Motor neuron (in vitro differentiated cells): ENCODE measurements at places on chromosomes 2 and 18.

GRCh38 chr18:75309564-75309963 lies 99.0 kb downstream of the TSHZ1 start:
- ATAC-seq, result no peak

GRCh38 chr2:223916181-223916920 lies 28.8 kb downstream of the WDFY1 start:
- ATAC-seq, result no peak

- ATAC-seq, result no peak
These were observed 208.4 kb downstream of the ANAPC1 start for GRCh38 chr2:111675419-111676194.

DNA sequence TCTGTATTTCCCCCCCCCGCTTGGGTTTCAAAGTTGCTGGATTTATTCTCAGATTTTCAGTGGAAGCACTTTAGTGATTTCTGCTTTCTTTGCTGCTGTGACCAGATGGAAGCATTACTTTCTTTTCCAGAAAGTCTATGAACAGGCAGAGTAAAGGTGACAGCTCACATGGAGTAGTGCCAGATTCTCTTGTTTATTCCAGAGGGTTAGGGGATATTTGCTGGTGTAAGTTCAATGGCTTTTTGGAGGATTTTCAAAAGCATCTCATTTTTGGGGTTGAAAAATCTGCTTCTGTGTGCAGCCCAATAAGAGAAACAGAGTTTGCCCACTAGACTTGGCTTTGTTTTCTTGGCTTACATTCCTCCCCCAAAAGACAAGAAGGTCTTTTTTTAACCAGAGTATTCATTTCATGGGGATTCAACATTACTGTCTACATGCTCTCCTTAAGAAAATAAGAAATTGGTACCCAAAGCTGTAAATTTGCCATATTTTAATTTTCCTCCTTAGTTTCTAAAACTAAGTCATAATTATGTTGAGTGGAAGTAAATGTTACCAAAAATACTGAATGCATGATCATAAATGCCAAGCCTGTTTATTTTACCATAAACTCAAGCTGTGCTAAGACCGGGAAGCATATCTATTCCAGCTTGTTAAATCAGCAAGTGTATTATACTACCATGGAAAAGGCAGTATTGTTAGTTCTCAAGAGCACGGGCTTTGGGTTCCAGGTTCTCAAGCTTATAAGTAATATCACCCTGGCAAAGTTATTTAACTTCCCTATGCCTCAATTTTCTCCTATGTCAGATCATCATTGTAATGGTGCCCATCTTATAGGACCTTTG lies 557.2 kb downstream of the CPS1 start:
- ATAC-seq, result no peak

DNA sequence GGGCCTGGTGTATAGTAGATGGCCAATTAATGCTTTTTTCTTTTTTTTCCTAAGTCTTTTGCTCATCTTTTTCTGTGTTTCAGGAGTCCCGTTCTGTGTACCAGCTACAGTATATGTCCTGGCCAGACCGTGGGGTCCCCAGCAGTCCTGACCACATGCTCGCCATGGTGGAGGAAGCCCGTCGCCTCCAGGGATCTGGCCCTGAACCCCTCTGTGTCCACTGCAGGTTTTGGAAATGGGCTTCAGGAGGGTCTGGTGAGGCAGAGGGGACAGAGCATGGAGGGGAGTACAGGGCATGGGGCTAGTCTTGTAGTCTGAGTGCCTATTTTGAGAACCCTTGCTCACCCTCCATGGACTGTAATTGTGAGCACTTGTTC lies 14.1 kb downstream of the PTPN18 start:
- no peak for ATAC-seq

- no peak for ATAC-seq
These were observed 97.5 kb upstream of the FSHR start for GRCh38 chr2:49251766-49252165.

DNA sequence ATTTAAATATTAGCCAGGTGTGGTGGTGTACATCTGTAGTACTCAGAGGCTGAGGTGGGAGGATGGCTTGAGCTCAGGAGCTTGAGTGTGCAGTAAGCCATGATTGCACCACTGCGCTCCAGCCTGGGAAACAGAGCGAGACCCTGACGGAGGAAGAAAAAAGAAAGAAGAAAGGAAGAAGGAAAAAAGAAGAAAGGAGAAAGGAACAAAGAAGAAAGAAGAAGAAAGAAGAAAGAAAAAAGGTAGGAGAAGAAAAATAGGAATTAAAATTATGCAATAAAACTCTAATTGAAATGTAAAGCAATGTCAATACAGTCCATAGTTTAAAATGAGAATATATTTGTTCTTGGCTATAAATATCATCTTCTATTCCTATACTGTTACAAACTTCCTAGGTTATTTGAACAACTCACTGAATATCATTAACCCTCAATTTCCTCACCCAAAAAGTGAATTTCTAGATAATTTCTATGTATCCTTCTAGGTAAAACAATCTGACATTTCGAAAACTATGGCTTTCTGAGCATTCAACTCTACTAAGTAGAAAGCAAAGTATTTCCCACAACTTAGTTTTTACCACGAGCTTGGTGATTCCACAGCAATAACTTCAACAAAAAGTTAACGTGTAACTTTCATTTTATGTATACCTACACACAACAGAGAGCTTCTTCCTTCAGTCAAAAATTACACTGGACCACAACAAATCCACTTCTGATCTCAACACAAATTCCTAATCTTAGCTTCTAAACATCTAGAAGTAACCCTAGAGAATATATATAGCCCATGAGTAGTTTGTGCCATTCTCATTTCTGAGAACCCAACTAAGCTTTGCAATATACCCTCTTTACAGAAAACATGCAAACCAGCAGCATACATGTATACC lies 19.7 kb downstream of the LPIN2 start:
- ATAC-seq, result no peak

DNA sequence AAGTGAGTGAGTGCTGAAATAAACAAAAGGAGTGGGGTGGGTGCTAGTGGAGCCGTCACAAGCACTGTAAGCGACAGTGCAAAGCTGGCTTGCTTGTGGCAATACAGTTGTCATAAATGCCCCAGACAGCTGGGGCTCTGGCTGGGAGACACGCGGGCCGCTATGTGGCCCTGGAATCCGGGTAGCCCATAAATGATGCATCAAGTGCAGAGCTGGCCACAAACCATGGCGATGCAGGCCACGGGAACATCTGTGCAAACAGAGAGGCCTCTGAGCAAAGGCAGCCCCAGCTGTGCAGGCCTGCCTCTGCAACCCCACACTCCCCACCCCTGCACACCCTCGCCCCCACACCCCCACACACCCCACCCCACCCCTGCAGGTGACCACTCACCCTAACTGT lies 349.2 kb upstream of the ID2 start:
- no peak for ATAC-seq

DNA sequence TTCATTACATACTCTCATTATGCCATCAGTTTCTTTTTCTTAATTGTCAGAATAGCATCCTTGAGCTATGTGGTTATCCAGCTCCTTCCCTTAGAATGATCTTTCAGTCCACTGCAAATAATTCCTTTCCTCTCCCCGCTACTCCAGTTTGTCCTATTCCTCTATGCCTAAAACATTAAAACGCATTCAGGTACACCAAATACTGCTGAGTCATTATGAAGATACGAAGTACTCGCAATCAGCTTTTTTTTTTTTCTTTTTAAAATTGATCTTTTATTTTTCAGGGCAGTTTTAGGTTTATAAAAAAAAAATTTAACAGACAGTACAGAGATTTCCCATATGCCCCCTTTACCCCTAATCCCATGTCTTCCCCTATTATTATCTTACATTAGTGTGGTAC lies 164.8 kb upstream of the TMEM200C start:
- no peak for ATAC-seq

- peak; percentile 28 for ATAC-seq
These were observed 117.2 kb upstream of the NCK2 start for GRCh38 chr2:105627534-105627933.

DNA sequence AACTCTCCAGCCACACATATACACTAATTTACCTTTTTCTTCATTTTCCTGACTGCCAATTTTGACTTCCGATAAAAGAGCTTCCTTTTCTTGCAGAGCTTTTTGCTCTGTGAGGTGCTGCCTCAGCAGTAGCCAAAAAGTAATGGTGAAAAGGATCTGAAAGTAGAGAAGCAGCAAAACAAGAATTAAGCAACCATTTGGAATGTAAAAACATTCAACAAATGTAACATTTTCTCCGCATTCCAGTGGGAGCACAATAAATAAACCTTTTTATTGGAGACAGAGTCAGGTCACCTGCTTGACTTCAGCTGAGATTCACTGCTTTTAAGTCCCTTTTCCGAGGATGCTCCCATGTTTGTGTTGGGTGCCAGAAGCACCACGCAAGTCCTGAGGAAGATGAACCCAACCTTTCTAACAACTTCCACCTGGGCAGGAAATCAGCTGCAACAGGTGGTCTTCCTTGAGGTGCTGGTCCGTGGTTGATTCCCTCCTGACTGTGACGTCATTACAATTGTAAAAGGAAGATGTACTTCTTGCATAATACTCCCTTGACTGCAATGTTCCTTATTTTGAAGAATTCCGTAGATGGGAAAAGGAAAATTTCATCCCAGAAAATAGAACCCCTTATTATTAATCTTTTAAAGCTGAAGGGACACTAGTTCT lies 265.5 kb downstream of the NAPG start:
- no peak for ATAC-seq

- no peak for ATAC-seq
These were observed 25.8 kb downstream of the MYO5B start for GRCh38 chr18:50169149-50169548.

DNA sequence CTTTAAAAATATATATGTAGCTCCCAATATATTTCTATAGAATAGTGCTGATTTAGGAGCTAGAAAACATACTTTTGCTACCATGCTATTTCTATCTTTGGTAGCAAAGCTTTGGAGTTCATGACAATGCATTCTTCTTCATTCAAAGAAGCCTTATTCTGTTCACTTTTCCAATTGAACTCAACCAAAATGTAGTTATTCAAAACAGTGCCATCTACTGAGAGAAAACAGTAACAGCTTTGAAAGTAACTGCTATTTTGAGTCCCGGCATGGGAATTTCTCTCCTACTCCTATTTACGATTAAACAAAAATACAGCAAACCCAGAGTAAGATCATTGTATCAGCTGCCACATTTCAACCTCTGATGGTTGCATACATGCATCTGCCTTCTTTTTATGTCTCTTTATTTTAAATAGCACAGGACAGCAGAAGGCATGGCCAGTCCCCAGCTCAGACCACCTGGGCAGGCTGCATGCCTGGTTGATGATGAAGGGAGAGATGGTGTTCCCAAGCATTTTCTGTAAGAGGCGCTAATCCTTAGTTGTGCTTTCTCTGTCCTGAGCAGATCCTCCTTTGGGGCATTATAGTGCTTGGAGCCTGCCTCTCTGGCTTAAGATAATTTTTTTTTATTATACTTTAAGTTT lies 69.7 kb upstream of the SULT1C3 start:
- peak; percentile 28 for ATAC-seq

GRCh38 chr2:237448626-237449025 lies 34.7 kb upstream of the COL6A3 start:
- ATAC-seq, result no peak
